ENCODE measurements at places on chromosomes 2 and 18. TPM values are rescaled to one million over a fixed set of nuclear protein-coding genes. Genes with fewer than 3 reads are reported as not detected.

DNA sequence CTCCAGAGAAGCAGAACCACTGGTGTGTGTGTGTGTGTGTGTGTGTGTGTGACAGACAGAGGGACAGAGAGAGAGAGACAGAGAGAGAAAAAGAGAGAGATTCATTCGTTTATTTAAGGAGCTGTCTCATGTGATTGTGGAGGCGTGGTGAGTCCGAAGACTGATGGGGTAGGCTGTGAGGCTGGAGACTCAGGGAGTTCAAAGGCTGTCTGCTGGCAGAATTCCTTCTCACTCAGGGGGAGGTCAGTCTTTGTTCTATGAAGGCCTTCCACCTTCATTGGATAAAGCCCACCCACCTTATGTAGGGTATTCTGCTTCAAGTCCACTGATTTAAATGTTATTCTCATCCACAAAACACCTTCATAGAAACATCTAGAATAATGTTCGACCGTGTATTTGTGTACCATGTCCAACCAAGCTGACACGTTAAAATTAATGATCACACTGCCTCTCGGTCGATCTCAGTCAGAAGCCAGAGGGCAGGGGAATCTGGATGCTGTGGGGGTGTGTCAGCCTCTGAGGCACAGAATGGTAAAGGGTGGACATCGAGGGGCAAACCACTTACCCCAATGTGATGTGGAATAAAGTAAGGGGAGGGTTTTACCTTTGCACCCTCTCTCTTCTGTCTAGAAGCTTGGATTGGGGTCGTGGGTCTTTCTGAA is 275.6 kb downstream of the SLC4A3 start:
- no peak for DNase-seq
- H3K4me3 ChIP-seq, result no peak overlapping the region
- H3K4me1 ChIP-seq, result no peaks in the 10 kb centered on the region
- no peak overlapping the region for H3K27ac ChIP-seq
- no peaks in the 10 kb centered on the region for H3K27me3 ChIP-seq

DNA sequence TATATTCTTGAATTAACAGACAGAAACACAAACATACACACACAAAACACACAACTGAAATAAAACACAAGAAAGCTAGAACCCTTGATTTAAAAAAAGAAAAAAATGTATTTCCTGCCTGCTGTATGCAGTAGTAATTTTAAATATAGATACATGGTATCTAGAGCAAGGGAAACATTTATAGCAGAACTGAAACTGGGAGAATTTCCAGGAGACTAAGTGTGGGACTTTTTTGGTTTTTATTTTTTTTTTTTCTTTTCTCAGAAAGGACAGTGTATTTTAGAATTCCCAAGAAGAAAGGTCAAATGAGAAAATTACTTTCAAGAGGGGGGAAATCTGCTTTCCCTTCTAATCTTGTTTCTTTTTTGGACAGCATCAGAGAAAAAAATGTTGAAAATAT is 558.9 kb upstream of the PKDCC start:
- no peak for DNase-seq
- no peaks in the 10 kb centered on the region for H3K27me3 ChIP-seq
- no peak overlapping the region for H3K4me3 ChIP-seq
- no peaks in the 10 kb centered on the region for H3K36me3 ChIP-seq
- H3K27ac ChIP-seq, result no peak overlapping the region

- no peaks in the 10 kb centered on the region for H3K27me3 ChIP-seq
- no peak overlapping the region for H3K27ac ChIP-seq
- H3K4me1 ChIP-seq, result no peaks in the 10 kb centered on the region
- no peaks in the 10 kb centered on the region for H3K36me3 ChIP-seq
- DNase-seq, result no peak
Observed at GRCh38 chr2:170163411-170164065, 14.4 kb upstream of the MYO3B start.

- no peaks in the 10 kb centered on the region for H3K36me3 ChIP-seq
- H3K4me3 ChIP-seq, result no peak overlapping the region
- H3K27me3 ChIP-seq, result no peaks in the 10 kb centered on the region
- H3K4me1 ChIP-seq, result peaks cover 11% of the 10 kb centered on the region
- peak overlapping the region; percentile 83 for H3K27ac ChIP-seq
Observed at GRCh38 chr18:50981381-50981780, 13.5 kb downstream of the ELAC1 start.

DNA sequence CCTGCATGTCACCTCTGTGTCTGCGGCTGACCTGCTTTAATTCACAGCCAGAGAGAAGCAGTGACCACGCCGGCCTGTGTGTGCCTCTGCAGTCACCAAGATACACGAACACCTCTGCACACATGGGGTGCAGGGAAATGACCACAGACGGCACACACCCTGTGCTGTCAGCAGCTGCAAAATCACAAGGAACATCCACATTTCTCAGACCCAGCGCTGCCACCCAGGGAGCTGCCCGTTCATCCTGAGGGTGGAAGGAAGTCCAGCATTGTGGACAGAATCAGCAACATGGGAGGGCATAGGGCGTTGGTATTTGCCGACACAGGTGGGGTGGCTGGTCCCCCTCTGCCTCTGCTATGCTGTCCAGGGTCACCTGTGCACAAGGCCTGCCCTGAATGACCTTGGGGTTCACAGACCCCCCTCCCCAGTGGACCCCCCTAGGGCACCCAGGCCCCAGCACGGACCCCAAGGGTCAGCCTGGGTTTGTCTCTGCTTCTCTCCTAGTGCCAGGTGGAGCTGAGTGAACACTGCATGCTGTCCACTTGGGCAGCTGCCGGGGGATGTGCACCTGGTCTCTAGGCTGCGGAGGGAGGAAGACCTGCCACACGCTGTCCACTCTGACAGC is 107.4 kb downstream of the PXDN start:
- no peak overlapping the region for H3K27ac ChIP-seq
- H3K27me3 ChIP-seq, result no peaks in the 10 kb centered on the region
- no peak overlapping the region for H3K4me3 ChIP-seq
- DNase-seq, result no peak
- no peaks in the 10 kb centered on the region for H3K36me3 ChIP-seq

- H3K4me1 ChIP-seq, result no peaks in the 10 kb centered on the region
- DNase-seq, result peak; percentile 0
- H3K4me3 ChIP-seq, result no peak overlapping the region
- no peaks in the 10 kb centered on the region for H3K36me3 ChIP-seq
- no peak overlapping the region for H3K27ac ChIP-seq
Observed at GRCh38 chr2:238754259-238754658, 93.6 kb upstream of the TWIST2 start.

GRCh38 chr2:10531874-10532637 is 83.9 kb upstream of the ODC1 start:
- no peaks in the 10 kb centered on the region for H3K4me1 ChIP-seq
- H3K36me3 ChIP-seq, result no peaks in the 10 kb centered on the region
- DNase-seq, result no peak
- H3K27ac ChIP-seq, result no peak overlapping the region
- no peak overlapping the region for H3K4me3 ChIP-seq

Gene TFPI
- total RNA-seq, result 7.0 TPM

Gene HK2
- 8.7 TPM for total RNA-seq

Gene ABCG8
- total RNA-seq, result 0.57 TPM

Gene ERICH2
- total RNA-seq, result 0.73 TPM
